ENCODE measurements at places on chromosomes 3 and 15. TPM values are rescaled to one million over a fixed set of nuclear protein-coding genes. Genes with fewer than 3 reads are reported as not detected.

SCG3 gene
- total RNA-seq, result not detected

GOLGA8J gene
- not detected for total RNA-seq

UPK1B gene
- total RNA-seq, result not detected

CATSPER2 gene
- 0.58 TPM for total RNA-seq

MUC4 gene
- not detected for total RNA-seq

ISLR2 gene
- total RNA-seq, result not detected

CLRN1 gene
- total RNA-seq, result not detected

TGM4 gene
- total RNA-seq, result not detected

ZDHHC23 gene
- total RNA-seq, result not detected

C2CD4A gene
- total RNA-seq, result not detected

PDZRN3 gene
- total RNA-seq, result 3.5 TPM

OR4F15 gene
- not detected for total RNA-seq

CAMK1 gene
- 53.0 TPM for total RNA-seq

BNC1 gene
- 8.7 TPM for total RNA-seq

SNRK gene
- total RNA-seq, result 22.0 TPM

MEIS2 gene
- total RNA-seq, result 65.4 TPM

SCG5 gene
- total RNA-seq, result 10.7 TPM

IL17RE gene
- total RNA-seq, result 5.5 TPM

SMARCC1 gene
- 23.6 TPM for total RNA-seq

TNFSF10 gene
- total RNA-seq, result 6.0 TPM

CHRNA7 gene
- total RNA-seq, result not detected

CCDC54 gene
- not detected for total RNA-seq

CCR4 gene
- not detected for total RNA-seq

MESP1 gene
- total RNA-seq, result not detected

OXTR gene
- total RNA-seq, result 70.9 TPM

Data from myometrial cell (primary cell).